ENCODE measurements at places on chromosomes 13 and 19.

DNA sequence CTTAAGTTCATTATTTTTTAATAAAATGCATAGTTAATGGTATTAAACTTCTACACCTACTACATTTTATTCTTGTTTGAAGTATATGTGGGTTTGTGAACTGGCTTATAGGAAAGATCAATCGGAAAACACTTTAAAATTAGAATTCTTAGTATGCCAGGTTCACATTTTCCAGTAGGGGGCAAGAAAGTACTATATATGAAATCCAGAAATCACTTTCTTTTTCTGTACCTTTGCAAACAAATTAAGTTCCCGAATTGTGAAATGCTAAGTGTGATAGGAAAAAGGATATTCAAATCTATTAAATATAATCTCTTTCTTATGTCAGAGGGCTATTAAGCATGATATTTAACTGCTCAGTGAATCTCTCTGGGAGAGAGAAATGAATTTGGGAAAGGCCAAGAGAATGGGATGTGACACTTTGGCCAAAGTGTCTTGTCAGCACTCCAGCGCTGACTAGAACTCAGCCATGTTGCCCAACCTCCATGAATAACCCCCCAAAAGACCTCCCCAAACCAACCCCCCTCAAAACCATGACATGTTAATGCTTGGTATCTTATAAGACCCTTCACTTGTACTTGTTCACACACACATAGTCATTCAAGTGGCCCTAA is 122.6 kb upstream of the SLC10A2 start:
- no peak for DNase-seq

GRCh38 chr19:9823816-9824215 is 3.9 kb upstream of the UBL5 start:
- DNase-seq, result no peak

- no peak for DNase-seq
Measured at GRCh38 chr13:72537395-72537780, 190.0 kb downstream of the MZT1 start.

DNA sequence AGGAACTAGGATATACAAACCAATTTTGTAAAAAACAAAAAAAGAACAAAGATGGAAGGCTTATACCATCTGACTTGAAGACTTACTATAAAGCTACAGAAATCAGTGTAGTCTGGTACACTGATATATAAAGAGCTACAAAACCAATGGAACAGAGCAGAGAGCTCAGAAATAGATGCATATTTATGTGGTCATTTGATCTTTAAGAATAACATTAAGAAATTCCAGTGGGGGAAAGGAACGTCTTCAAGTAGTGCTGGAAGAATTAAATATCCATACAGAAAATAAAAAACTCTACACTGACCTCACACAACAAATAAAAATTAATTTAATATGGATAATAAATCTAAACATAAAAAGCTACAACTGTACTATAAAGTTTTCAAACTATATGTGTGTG is 317.0 kb downstream of the ENOX1 start:
- no peak for DNase-seq

DNA sequence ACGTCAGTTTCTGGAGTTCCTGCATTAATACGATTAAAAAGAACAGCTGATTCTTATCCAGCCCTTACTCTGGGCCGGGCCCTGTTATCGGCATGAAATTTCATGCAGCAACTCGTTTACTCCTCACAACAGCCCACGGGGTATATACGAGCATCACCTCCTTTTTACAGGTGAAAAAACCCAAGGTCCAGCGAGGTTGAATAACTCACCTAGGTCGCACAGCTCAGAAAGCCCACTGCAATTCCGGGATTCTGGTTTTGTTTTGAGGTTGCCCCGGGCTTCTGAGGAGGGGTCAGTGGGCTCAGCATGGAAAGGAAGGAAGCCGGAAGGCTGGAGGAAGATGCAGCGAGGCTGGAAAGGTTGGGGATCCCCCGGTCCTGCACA is 577 bp upstream of the ACP7 start:
- DNase-seq, result no peak
